ENCODE measurements at places on chromosomes 5 and 9. TPM values are rescaled to one million over a fixed set of nuclear protein-coding genes. Genes with fewer than 3 reads are reported as not detected.

Gene SPINK7
- not detected for total RNA-seq

Gene BTNL8
- not detected for total RNA-seq

Gene TMC1
- 0.13 TPM for total RNA-seq

Gene BAAT
- total RNA-seq: not detected

Gene GOLGA1
- 17.7 TPM for total RNA-seq

Gene ANKRD34B
- total RNA-seq: not detected

Gene IFNB1
- total RNA-seq: 0.13 TPM

Gene LHFPL2
- 37.6 TPM for total RNA-seq

Gene PCDHGA2
- 0.79 TPM for total RNA-seq

Gene DDX4
- total RNA-seq: not detected

Gene ACER2
- total RNA-seq: 9.1 TPM

Gene CTSV
- 1.3 TPM for total RNA-seq
